Caki2 (cell line): ENCODE measurements at places on chromosomes 1 and 21.
A peak's percentile ranks its signal among the peaks of the same experiment; 100 is the strongest.

GRCh38 chr1:172630056-172630818 lies 28.7 kb upstream of the FASLG start:
- peak; percentile 42 for DNase-seq

- no peak for DNase-seq
Measured at GRCh38 chr1:205588636-205589035, 43.2 kb downstream of the ELK4 start.

- no peak for DNase-seq
Measured at GRCh38 chr1:48030211-48030610, 33.0 kb upstream of the TRABD2B start.

DNA sequence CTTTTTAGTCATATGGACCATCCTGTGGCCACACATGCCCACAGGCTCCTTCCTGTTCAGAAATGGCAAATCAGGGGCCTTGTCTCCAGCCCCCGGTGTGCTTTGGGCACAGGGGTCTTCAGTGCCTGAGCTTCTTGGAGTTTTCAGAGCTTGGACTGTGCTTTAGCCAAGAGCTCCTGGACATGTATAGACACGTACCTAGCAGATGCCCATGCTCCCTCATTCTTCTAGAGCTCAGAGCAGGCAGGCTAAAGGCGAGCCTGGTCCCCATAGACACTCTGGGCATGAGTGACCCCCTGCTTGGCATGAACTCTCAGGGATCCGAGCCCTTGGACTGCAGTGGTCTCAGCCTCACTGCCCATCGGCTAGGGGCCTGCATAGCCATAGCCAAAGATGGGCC lies 106.8 kb downstream of the EPHB2 start:
- no peak for DNase-seq

DNA sequence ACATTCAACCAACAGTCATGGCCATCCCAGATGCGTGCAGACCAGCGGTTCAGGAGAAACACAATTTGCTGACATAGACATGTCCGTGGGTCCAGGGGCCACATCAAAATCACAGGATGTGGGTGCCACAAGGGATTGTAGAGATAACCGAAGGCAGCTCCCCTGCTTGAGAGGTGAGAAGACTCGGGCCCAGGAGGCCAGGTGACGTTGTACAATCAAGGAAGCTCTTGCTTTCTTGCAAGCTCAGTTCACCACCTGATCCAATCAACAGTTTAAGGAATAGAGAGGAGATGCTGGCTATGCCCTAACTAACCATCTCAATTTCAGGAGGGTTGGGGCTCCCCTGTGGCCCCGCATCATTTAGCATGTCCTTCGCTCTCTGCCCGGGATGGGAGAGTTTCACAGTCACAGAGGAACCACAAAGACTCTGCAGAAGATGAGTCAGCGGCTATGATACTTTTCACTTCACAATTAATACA lies 19.5 kb downstream of the UBASH3A start:
- DNase-seq = no peak

GRCh38 chr1:68269637-68270430 lies 37.5 kb upstream of the WLS start:
- DNase-seq = peak; percentile 1

DNA sequence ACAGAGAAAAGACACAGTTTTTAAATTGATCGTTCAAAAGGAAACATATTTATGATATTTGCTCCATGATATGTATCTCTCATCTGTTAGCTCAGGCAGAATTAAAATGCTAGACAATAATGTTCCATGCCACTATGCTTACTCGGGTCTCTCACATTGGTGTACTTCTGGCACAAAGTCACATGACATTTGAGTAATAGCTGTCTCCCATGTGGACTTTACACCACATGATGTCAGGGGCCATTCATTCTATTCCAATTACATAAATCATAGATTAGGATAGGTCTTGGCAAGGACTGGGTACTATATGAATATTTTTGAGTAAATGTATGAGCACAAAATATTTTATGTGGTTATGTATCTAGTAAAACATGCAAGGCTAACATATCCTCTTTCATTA lies 648.4 kb downstream of the PLA2G4A start:
- DNase-seq = no peak

GRCh38 chr1:61439234-61439633 lies 285.7 kb downstream of the TM2D1 start:
- DNase-seq = no peak

- peak; percentile 71 for DNase-seq
Measured at GRCh38 chr1:84103197-84103992, 40.7 kb upstream of the PRKACB start.

DNA sequence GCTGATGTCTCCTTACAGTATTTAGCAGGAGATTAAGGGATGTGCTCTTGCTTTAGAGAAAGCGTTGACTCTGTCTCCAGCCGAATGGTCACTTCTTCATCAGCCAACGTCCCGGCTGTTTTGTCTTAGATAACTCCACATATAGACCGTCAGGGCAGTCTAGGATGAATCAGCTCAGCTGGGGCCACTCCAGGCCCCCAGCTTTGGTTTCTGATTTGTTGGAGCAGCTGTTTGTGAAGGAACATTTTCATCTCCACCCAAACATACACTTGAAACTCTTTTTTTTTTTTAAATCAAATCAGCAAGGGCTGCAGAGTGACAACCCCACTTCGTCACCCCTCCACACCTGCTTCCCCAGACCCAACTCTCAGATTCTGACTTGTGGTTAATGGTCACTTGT lies 206.1 kb upstream of the GALNT2 start:
- DNase-seq = no peak

GRCh38 chr1:77065693-77066342 lies 153.4 kb downstream of the PIGK start:
- DNase-seq = no peak

DNA sequence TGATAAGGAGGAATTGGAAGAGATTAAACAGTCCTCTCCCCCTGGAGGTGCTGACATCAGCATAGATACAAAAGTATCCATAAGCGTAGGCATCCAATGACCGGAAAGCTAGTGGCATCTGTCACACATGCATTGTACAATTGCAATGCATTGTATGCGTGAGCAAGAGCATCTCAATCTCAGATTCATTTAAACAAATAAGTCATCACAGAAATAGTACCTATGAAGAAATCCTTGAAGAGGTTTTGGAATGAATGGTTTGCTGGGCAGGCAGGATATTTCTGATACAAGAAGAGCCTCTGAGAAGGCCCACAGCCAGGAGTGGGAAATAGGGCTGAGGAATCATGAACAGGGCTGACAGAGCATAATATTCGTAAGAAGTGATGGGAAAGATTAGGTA lies 88.9 kb upstream of the ABCD3 start:
- DNase-seq = no peak

DNA sequence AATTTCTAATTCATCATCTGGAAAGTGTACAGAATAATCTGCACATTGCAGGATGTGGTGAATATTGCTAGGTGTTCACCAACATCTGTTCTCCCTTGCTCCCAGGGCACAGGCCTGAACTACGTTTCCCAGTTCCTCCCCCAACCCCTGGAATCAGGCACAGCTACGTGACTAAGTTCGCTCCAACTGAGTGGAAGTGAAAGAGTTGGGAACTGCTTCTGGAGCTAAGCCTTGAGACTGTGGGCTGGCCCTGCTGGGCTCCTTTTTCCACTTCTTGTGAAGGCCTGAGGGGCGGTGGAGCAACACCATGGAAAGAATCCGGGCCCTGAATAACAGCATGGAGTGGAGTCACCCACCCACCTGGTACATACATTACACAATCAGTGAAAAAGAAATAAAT lies 534.6 kb downstream of the SMYD3 start:
- DNase-seq = no peak

GRCh38 chr1:66035616-66036245 lies 243.0 kb downstream of the PDE4B start:
- DNase-seq = no peak

DNA sequence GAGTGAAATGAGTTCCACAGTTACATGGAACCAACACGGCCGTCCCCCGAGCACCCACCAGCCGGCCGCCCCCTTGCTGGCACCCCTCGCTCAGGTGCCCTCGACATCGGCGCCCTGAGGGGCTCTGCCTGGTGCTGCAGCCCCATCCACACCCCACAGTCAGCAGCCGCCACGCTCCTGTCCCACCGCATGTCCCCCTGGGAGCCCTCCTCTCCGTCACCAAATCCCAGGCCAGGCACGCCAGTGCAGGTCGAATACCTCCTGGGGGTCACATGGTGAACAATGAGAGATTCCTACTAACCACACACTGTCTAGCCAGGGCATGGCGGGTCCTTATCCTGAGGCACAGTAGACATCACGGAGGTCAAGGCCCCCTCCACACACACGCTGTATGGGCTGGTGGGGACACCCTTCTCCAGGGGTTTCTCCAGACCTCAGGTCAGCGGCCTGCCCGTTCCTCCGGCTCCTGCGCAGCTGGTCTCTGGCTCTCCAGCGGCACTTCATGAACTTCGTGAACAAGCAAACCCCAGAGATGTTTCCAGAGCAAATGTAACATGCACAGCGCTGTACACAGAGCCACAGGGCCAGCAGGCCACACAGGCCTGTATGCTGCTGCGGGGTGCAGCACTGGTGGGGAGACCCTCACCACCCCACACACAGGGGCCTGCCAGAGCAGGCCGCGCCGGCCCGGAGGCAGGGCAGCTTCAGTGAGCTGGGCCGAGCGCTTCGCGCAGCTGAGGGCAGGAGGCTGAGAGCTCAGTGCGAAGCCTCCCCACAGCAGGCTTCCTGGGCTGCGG lies 21.8 kb downstream of the POFUT2 start:
- DNase-seq = no peak

DNA sequence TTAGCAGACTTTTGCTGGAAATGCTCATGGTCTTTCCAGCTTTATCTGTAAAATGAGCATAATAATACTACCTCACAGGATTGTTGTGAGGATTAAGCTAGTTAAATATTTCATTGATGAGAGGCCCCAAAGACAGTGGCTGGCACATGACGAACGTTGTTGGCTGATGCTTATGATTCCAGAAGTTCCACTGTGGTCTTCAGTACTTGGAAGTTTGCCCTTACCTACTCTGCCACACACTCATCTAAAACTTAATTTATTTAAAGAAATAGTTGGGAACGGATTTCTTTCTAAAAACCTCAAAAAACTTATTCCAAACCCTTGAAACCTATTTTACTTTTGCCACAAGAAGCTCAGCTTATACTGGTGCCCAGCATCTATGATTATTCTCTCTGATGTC lies 170.7 kb downstream of the DHRS3 start:
- no peak for DNase-seq

DNA sequence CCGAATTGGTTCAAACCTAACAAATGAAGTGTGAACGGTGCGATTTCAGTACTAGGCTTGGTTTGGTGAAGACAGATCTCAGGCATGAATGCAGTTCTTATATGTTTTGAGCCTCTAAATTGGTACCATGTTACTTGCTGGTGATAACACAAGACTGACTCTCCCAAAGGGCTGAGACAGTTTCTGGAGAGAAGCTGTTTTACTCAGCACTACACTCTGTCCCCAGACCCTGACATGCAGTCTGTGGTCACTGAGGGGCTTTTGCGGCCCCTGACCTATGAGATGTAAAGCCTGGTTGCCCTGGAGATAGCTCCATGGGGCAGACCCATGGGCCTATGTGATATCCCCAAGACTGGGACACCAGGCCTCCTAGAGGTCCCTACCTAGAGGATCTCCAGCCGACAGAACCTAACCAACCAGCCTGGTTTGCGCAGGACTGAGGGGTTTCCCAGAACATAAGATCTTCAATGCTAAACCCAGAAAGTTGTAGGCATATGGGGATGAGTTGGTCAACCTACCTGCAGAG lies 19.4 kb upstream of the FOXE3 start:
- DNase-seq = no peak

DNA sequence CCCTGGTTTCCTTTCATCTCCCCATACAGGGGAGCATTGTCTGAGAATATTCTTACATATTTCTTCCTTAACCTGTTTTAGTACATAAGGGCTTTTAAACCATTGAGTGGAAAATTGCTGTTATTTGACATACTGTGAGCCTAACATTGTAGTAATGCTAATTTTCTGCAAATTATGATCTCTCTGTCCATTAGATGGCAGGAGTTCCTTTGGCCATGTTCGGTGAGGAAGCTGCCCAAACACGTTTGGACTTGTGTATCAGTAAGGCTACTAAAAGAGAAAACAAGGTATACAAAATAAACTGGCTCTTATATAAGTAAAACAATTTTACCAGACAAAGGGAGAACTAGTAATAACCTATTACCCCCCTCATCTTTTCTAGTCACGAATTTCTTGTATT lies 29.2 kb downstream of the CDC7 start:
- no peak for DNase-seq

- DNase-seq = peak; percentile 63
Measured at GRCh38 chr1:166902279-166902678, 26.2 kb upstream of the TADA1 start.

- no peak for DNase-seq
Measured at GRCh38 chr1:78035121-78035520, 10.6 kb upstream of the GIPC2 start.

GRCh38 chr1:20059847-20060246 lies 10.1 kb upstream of the PLA2G5 start:
- DNase-seq = no peak

DNA sequence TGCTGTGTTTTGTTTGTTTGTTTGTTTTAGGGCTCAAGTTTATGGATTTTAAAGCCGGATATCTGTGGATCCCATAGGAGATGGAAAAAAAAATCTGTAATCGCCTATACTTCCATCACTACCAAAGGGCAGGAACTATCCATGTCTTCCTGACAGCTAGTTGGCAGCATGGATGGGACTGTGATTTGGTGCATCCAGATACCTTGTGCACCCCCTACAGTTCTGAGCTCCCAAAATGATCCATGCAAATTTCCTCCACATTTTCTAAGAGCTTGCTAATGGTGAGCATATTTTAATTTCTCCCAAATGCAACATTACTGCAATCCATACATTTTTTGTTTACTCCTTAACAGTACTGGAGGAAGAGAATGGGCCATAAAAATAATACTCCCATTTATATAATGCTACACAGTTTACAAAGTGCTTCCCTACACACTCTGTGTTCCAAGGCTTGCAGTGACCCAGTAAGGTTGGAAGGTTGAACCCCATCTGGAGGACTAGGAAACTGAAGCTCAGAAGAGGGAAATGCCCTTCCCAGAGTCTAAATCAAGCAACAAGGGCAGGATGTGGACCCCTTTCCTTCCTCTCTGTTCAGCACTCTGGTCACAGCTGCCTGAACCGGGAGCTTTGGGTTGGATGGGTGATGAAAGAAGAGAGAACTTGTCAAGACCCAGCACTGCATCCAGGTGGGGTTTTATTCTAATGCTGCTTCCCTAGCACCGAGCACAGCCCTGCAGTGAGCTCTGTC lies 48.0 kb downstream of the CAPN8 start:
- DNase-seq = no peak

GRCh38 chr1:52142220-52143183 lies 613 bp downstream of the ZFYVE9 start:
- peak; percentile 72 for DNase-seq

GRCh38 chr1:30929135-30929889 lies 20.8 kb upstream of the SDC3 start:
- no peak for DNase-seq

DNA sequence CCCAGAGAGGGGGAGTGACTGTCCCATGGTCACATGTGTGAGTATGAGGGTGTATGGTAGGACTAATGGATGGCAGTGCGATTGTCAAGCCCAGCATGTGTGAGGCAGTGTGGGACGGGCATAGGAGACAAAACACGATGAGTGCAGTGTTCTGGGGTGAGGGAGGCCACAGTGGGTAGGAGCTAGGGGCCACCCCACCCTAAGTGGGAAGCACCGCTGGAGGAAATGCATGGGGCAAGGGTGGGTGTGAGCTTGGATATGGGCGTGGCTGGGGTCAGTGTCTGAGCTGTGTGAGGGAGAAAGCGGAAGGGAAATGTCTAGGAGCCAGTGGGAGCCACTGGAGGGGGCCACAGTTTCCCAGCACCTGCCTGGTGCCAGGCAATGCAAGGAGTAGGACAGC lies 56.5 kb downstream of the FOXO6 start:
- DNase-seq = no peak

GRCh38 chr21:38790961-38791360 lies 14.8 kb upstream of the ETS2 start:
- no peak for DNase-seq
